ENCODE measurements at places on chromosomes 12 and 14.
A peak's percentile ranks its signal among the peaks of the same experiment; 100 is the strongest.

DNA sequence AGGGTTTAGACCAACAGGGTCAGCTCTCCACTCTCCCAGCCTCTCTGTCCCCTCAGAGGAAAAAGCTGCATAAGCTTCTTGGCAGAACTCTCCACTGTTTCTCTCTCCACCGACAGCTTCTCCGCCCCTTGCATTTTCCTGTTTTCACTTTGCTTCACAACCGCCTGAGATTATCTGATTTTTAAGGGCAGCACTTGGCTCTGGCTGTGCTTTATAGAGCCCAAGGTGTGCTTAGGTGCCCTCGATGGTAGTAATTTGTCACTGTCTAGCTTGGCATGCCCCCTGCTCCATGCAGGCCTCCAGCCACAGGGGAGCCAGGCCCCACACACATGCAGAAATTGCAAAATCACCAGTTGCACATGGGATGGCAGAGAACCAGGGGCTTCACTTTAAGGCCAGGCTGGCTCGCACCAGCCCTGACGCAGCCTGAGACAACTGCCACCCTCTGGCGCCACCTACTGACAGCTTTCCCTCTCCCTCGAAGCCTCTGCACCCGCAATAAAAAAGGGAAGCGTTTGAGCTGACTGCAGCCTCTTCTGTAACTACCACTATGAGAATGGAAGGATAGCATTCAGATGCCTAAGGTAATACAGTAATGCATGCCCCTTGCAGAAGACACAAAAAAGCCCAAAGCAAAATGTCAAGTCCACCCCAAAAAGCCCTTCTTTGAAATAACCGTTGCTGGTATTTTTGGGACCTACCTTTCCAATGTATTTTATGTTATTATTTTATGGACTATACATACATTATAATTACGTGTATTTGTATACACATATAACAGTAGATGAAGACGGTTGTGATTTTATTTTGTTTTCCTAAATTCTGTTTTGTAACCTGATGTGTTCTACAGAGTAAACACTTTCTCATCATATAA lies 32.0 kb upstream of the RIMBP2 start:
- DNase-seq, result no peak

GRCh38 chr14:105440554-105440900 lies 20.9 kb downstream of the MTA1 start:
- DNase-seq, result no peak

- no peak for DNase-seq
These were observed 40.9 kb downstream of the PDE6H start for GRCh38 chr12:15013634-15014179.

GRCh38 chr14:56219666-56220413 lies 101.6 kb downstream of the PELI2 start:
- DNase-seq, result no peak

- no peak for DNase-seq
These were observed 14.6 kb upstream of the CABP1 start for GRCh38 chr12:120625557-120626419.

DNA sequence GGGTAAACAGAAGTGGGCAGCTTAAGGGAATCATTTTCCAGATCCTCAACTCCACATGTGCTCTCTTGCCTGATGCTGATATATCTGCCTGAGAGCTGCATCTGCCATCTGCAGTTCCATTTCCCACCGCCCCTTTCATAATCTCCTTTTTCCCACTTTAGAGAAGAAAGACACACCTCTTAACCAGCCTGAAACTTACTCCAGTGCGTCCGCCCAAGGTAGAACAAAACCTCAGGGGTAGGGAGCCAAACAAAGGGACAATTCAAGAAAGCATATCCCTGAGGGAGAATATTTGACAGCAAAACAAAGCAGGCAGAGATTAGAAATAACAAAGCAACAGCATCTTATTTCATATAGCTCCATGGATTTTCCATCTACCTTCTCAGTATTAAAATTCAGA lies 4.3 kb downstream of the MDM1 start:
- no peak for DNase-seq

DNA sequence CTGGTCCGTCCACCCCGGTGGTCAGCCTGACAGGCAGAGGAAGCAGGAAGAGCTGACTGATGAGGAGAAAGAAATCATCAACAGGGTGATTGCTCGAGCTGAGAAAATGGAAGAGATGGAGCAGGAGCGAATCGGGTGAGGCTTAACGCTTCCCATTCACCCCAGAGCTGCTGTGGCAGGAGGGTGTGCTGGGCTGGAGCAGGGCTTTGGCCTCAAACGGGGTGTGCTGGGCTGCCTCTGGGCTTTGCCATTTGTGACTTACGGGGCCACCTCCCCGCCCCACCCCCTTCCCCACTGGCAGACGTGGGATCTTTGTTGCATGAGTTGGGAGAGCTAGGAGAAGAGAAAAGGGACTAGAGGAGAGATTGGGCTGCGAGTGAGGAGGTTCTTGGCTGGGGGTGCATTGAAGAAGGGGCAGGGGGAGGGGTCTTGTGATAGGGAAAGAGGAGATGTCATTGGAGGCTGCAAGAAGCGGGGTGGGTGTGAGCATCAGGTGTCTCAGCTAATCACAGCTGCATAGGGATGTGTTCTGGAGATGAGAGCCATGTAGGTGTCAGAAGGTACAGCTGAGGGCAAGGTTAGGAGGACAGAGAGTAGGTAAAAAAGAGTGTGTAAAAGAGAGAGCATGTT lies 56.3 kb downstream of the RPH3A start:
- no peak for DNase-seq

- DNase-seq, result no peak
These were observed 76.3 kb upstream of the FUT8 start for GRCh38 chr14:65336191-65336591.

DNA sequence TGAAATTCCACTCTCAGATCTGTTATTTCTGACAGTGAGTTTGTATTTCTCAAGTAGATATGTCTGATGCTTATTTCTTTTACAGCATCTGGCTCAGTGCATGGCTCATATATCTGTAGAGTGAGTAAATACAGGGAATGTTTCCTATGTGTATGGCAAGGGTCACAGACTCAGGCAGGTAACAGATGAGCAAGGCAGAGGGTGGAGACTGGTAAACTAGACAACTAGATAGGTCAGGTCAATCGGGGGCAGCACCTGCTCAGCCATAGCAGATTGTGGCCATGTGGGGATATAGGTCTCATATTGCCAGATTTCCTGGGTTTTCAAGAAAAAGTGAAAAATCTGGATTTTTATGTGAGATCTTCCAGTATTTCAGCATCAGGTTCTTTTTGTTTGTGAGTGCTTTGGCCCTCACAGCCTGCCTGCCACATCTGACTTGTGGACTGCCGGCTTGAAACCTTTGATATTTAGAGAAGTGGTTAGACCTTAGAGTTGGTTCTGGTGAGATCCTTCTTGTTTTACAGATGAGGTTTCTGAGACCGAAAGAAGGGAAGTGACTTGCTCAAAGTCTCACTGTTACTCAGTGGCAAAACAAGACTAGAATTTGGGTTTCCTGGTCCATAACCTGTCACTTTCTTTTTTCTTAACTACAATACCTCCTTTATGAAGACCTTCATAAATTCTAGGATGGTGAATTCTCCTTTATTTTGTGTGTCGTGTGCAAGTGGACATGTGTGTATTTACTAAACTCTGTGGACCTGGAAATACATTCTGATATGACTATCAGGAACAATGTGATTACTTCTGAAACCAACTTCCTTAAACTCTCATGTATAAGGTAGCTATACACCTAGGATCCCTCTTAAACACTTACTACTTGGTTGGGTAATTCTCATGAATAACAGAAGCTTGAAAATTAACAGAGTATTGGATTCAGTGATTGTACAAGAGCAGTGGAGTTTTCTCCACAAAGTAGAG lies 34.4 kb downstream of the PROX2 start:
- DNase-seq, result no peak

DNA sequence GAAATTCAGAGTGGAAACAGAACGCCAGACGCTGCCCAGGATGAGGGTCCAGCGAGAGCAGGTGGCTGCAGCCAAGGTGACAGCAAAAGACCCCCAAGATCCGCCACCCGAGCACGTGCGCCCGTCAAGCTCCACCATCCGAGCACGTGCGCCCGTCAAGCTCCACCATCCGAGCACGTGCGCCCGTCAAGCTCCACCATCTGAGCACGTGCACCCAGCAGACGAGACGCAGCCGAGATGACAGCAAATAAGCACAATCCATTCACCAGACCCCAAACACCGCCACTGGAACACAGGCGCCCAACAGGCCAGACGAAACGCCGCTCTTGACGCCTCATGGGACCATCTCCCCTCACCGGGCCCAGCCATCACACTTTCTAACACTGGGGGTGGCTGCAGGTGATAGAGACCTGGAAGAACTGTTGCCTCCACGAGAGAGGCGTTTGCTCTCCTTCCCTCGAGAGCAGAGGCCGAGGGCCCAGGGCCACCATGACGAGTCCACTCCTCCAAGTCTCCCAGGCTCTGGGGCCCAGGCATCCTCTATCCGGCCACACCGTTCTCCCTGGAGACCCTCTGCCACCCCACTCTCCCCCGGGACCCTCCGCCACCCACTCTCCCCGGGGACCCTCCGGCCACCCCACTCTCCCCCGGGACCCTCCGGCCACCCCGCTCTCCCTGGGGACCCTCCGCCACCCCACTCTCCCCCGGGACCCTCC lies 62.1 kb upstream of the GALNT9 start:
- DNase-seq, result no peak

DNA sequence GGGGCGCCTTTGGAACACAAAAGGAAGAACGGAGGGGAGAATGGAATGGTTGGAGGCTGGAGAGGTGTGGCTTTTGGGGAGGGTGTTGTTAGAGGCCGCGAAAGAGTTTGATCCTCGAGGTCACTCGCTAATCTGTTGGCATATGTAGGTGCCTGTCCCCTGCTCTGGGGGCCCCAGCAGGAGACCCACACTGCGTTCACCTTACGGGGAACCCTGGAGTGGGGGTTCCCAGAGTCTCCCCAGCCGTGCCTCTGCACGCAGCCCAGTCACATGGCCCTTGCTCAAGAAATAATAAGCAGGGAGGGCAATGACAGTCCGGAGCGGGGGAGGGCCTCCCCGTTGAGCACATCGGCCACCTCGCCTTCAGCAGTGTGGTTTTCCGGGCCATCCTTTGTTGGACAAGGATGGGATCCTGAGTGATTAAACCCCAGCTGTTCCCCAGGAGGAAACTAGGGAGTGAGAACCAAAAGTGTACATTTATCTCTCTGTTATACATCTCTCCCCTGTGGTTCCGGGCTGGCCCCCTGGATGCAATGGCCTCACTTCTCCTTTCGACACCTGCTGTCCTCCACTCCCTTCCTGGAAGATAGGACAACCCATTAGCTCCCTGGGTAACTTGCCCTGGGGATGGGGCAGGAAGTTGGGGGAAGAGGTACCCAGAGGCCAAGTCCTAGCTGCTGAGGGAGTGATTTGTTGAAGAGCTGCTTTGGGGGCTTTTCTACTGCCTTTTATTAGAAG lies 1.3 kb downstream of the PLEKHG3 start:
- DNase-seq, result no peak

- DNase-seq, result no peak
These were observed 17.5 kb downstream of the CBX5 start for GRCh38 chr12:54262403-54262925.

DNA sequence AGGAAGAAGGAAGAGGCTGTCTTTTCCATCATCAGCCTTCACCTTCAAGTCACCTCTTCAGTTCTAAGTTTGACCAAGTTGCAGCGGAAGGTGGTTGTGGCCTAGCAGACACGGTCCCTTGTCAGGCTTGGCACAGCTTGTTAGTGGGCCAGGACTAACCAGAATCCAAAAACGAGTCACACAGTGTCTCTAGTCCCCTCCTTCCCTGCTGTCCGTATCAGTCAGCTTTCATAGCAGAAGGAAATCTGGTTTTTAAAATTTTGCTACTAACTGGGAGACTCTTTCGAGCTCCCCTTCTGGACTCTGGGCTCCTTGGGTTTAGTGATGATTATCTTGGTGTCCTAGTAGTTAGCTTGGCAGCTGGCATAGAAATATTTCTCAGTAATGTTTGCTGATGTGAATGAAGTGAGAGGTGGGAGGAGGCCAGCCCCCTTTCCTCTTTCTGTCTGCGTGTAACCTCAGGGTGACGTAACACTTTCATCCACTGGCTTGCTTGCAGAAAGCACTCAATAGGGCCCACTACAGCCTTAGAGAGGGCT lies 3.8 kb downstream of the ETV6 start:
- no peak for DNase-seq

GRCh38 chr12:73678335-73678734 lies 859.3 kb upstream of the ATXN7L3B start:
- no peak for DNase-seq

DNA sequence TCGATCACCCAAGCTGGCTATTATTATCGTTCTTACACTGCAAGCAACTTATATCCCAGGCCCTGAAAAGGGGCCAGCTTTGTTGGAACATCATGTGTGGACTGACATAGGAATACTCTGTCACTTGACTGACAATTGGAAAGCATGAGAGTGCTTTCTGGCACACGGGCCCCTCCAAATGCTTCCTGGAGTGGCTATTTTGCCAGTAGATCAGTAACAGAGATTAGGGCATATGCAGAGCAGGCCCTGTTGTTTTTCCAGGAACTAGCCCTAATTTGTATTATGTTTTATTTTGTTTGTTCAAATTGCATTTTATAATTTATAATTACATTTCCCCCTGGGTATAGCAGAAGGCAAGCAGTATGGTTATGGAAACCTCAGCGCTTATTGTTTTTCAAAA lies 170.1 kb upstream of the FRMD6 start:
- no peak for DNase-seq

DNA sequence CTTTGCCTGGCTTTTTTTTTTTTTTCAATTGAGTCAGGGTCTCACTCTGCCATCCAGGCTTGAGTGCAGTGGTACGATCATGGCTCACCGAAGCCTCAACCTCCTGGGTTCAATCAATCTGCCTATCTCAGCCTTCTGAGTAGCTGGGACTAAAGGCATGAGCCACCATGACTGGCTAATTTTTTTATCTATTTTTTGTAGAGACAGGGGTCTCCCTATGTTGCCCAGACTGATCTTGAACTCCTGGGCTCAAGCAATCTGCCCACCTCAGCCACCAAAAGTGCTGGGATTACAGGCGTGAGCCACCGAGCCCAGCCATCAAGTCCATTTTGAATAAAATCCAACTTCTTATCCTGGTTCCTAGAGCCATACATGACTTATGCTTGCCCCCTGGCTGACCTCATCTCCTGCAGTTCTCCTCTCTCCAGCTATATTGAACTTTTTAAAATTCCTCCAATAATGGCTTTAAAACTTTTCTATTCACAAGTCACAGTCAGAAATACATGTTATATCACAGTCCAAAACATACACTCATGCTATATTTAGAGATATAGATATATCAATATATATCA lies 10.4 kb upstream of the RND1 start:
- DNase-seq, result no peak

DNA sequence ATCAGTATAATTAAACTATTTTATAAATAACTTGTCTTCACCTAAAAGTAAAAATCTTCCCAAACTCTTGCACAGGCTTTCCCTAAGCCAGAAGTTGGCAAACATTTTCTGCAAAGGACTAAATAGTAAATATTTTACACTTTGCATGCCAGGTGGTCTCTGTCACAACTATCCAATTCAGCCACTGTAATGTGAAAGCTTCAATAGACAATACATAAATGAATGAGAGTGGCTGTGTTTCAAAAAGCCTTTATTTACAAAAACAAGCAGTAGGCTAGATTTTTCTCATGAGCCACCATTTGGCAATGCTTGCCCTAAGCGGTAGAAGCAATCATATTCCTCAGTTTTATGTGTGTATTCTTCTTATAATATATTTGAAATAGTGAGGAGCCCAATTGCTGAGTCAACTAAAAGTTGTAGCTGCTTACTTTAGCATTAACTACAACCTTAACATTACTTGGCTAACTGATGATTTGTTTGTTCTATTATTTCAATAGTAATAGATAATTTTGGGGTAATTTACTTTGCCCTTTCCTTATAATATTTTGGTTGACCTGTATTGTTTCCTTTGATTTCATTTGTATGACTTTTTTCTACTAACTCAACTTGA lies 236.0 kb upstream of the SYT1 start:
- no peak for DNase-seq

GRCh38 chr12:81077686-81078441 lies at the start of gene ACSS3:
Gene ACSS3 (plus strand): TSS chr12:81078079. CDS start chr12:81078121, 42 bp downstream.
- DNase-seq, result no peak

- peak; percentile 49 for DNase-seq
These were observed at the start of gene RPS6KL1 for GRCh38 chr14:74922752-74923401. Gene RPS6KL1 (minus strand): TSS chr14:74923260. CDS start chr14:74921541, 1,719 bp downstream.
